HS-27A (cell line): ENCODE measurements at places on chromosomes 7 and 10.

GRCh38 chr10:97090035-97090434 lies 95.7 kb downstream of the SLIT1 start:
- DNase-seq, result no peak

- DNase-seq, result no peak
Measured at GRCh38 chr7:80601999-80602398, 36.4 kb upstream of the CD36 start.

DNA sequence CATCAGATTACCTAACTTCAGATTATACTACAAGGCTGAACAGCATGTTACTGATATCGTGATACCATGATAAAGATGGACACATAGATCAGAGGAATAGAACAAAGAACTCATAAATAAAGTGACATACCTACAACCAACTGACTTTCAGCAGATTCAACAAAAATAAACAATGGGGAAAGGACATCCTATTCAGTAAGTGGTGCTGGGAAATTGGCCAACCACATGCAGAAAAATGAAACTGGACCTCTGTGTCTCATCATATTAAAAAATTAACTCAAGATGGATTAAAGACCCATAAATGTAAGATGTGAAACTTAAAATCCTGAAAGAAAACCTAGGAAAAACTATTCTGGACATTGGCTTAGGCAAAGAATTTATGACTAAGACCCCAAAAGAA lies 158.6 kb downstream of the ZEB1 start:
- DNase-seq, result no peak

- no peak for DNase-seq
Measured at GRCh38 chr7:108454674-108455550, 1.3 kb downstream of the NRCAM start.

DNA sequence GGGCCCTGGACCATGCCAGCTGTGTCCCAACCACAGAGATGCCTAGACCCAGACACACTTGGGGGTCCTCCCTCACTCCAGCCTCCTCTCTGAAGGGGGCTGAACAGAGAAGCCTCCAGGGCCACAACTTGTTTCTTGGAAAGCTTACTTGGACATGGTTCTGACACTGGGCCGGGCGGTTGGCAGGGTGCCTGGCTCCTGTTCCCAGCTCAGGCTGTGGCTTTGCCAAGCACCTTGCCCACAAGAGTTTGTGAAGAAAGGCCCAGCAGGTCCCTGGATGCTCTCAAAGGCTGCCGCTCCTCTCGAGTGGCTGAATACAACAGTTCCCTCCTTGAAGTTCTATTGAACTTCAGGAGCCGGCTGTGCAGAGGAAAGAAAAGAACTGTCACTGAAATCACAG lies 181.6 kb downstream of the PTPN20 start:
- no peak for DNase-seq

DNA sequence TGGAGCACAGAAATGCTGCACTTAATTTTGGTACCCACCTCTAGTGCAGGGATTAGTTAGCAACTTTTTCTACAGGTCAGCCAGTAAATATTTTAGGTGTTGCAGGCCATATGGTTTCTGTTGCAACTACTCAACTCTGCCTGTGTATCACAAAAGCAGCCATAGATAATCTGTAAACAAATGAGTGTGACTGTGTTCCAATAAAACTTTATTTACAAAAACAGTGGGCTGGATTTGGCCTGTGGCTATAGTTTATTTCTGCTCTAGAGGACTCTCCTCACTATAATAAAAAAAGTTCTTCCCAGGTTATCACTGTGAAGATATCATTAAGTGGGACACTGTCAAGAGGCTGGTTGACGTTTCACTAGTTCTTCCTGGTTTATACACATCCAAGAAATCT lies 65.8 kb downstream of the DNAJC12 start:
- DNase-seq, result no peak

DNA sequence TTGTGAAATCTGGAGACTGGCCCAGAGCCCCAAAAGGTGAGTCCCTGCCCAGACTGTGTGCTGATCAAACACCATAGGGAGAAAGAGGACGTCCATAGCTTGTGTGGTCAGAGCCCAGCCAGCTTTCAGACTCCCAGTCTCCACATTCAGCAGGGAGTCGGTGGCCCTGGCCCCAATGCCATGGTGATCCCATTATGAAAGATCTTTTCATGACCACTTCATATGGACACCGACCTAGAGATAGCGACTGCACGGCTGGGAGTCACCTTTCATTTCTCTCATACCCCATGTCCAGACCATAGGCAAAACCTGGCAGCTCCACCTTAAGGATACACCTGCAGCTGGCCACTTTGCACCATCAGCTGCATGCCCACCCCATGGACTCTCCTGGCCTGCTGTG lies 126.4 kb downstream of the ARHGAP22 start:
- DNase-seq, result no peak

- no peak for DNase-seq
Measured at GRCh38 chr10:103207141-103207540, 14.1 kb upstream of the NT5C2 start.

- DNase-seq, result no peak
Measured at GRCh38 chr10:75011221-75011620, 100.2 kb upstream of the SAMD8 start.

- DNase-seq, result no peak
Measured at GRCh38 chr7:143492043-143492471, 14.4 kb downstream of the TAS2R41 start.

DNA sequence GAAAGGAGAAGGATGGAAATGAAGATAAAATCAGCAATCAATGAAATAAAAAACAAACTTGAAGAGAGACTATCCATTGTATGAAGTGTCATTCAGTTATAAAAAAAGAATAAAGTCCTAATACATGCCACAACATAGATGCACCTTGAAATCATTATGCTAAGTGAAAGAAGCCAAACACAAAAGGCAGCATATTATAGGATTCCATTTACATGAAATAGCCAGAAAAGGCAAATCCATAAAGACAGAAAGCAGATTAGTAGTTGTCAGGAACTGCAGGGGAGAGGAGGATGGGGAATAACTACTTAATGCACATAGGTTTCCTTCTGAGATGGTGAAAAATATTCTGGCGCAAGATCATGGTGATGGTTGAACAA lies 6.6 kb upstream of the PON1 start:
- DNase-seq, result no peak

- no peak for DNase-seq
Measured at GRCh38 chr10:1419796-1420610, 317.3 kb downstream of the ADARB2 start.

GRCh38 chr10:94085288-94085687 lies 91.6 kb downstream of the PLCE1 start:
- DNase-seq, result no peak
